ENCODE measurements at places on chromosomes 5 and 9. TPM values are rescaled to one million over a fixed set of nuclear protein-coding genes. Genes with fewer than 3 reads are reported as not detected.

The PAPPA gene
- total RNA-seq, result not detected

DNA sequence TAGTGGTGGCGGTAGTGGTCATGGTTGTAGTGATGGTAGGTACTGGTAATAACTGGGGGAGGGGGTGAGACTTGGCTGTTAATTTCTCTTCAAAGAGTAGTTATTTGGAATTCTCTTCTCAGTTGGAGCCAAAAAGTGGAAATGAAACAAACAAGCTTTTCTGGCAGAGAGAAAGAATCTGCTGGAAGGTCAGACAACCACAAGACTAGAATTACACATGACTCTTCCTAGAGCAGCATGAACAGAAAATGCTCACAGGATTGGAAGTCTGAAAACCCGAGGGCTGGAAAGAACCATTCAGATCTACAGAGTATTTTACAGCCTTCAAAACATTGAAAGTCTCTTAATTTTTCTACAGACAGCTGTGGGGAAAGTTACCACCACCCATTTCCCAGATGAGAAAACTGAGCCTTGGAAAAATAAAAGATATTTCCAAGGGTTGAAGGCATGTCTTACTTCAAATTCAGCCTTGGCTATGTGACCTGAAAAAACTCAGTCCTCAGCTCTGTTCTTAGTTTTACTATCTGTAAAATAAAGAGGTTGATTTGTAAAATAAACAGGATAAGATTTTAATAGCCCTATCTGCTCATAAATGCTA is 42.9 kb upstream of the TRIM32 start:
- DNase-seq, result no peak
- no peaks in the 10 kb centered on the region for H3K36me3 ChIP-seq
- no peaks in the 10 kb centered on the region for H3K27me3 ChIP-seq
- no peak overlapping the region for H3K27ac ChIP-seq
- H3K4me3 ChIP-seq, result no peak overlapping the region

DNA sequence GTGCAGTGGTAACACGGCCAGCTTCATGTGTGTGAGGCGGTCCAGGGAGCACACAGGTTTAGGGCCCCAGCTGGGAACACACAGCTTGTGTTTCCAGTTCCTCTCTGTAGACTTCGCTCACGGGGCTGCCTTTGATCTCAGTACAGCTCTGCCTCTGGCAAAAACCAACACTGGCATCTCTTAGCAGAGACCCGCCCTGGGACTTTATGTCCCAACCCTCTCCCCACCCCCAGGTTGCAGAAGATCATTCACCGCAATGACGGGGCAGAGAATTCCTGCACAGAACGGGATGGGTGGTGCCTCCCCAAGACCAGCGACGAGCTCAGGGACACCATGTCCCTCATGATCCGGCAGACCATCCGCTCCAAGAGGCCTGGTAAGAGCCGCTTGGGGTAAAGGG is 5.2 kb upstream of the CEL start:
- peaks cover 38% of the 10 kb centered on the region for H3K4me1 ChIP-seq
- H3K36me3 ChIP-seq, result peaks cover 5% of the 10 kb centered on the region
- no peaks in the 10 kb centered on the region for H3K27me3 ChIP-seq
- DNase-seq, result no peak
- peak overlapping the region; percentile 12 for H3K4me3 ChIP-seq

DNA sequence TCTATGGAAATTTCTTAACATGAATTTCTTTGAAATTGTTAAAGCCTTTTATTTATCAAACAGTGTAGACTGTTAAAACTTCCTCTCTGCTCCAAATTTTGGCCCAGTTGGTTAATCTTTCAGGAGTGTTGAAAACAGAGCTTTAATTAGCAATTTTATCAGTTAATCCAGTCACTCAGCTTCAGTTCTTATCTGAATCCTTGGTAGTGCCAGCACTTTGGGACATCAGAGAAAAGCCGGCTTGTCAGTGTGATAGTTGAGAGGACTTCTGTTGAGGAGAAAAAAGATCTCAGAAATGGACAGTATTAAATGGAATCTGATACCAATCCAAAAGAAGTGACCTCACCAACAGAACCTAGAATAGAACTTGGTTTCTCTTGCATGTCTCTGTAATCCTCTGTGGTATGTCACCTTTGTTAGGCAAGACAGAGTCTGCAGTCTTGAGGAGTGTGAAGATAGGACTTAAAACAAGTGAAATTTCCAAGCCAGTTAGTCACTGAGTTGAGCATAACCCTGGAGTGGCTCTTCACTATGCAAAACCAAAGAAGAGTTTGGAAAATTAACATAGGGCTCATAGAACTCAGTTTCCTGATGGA is 251.8 kb downstream of the NNT start:
- DNase-seq, result no peak
- no peaks in the 10 kb centered on the region for H3K4me1 ChIP-seq
- no peak overlapping the region for H3K4me3 ChIP-seq
- no peaks in the 10 kb centered on the region for H3K36me3 ChIP-seq
- no peaks in the 10 kb centered on the region for H3K27me3 ChIP-seq

DNA sequence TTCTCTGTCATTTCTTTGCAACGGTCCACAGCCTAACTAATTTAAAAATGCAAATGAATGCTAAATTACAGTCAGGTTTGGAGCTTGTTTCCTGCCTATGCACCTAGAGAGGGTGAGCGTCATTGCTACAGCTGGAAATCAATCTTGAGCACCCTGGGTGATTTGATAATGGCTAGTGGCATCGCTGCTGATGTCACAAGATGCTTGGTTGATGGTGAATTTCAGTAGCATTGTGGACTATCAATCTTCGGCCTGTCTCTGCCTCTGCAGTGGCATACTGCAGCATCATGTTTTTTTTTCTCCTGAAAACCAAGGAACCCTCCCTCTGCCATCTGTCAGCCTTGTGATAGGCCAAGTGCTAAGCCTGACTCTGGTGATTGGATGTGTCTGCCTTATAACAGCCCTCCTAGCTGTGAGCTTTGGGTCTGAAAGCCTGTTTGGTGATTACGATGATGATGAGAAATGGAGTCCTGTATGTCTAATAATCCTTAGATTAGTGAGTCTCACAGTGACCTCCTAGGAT is 75.3 kb downstream of the NMUR2 start:
- no peaks in the 10 kb centered on the region for H3K4me1 ChIP-seq
- no peak for DNase-seq
- H3K36me3 ChIP-seq, result no peaks in the 10 kb centered on the region

GRCh38 chr9:107644733-107645463 is 155.3 kb upstream of the KLF4 start:
- no peak overlapping the region for H3K4me3 ChIP-seq
- no peaks in the 10 kb centered on the region for H3K36me3 ChIP-seq
- H3K27me3 ChIP-seq, result peaks cover 3% of the 10 kb centered on the region
- DNase-seq, result no peak
- no peak overlapping the region for H3K27ac ChIP-seq

GRCh38 chr9:87198716-87199115 is 251.4 kb upstream of the GAS1 start:
- H3K27ac ChIP-seq, result no peak overlapping the region
- no peak overlapping the region for H3K4me3 ChIP-seq
- no peak for DNase-seq
- H3K36me3 ChIP-seq, result no peaks in the 10 kb centered on the region

The PHYHD1 gene
- total RNA-seq, result not detected

- H3K36me3 ChIP-seq, result peaks cover 73% of the 10 kb centered on the region
- no peak for DNase-seq
- H3K4me1 ChIP-seq, result no peaks in the 10 kb centered on the region
- no peaks in the 10 kb centered on the region for H3K27me3 ChIP-seq
Observed at GRCh38 chr9:92247981-92248380, 45.5 kb downstream of the IARS1 start.

The CRB2 gene
- not detected for total RNA-seq

The TCF7 gene
- 89.7 TPM for total RNA-seq

The DDX4 gene
- total RNA-seq, result not detected

DNA sequence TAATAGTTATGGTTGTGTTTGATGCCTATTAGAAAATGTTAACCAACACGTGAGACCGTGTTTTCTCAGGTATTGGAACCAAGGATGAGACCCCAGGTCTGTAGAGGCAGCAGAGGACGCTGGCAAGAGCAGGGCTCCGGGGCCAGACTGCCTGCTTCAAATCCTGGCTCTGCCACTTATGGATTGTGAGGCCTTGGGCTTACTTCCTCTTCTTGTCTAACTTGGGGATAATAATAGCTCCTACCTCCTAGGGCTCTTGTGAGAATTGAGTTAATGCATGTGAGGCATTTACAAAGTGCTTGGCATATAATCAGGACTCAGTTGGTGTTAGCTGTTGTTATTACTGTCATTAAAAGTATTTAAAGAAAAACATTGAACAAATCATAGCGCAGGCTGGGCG is 85.5 kb upstream of the PITX1 start:
- no peak overlapping the region for H3K4me3 ChIP-seq
- no peak overlapping the region for H3K27ac ChIP-seq
- no peak for DNase-seq
- H3K4me1 ChIP-seq, result no peaks in the 10 kb centered on the region
- H3K27me3 ChIP-seq, result no peaks in the 10 kb centered on the region

The TAF11L5 gene
- not detected for total RNA-seq

DNA sequence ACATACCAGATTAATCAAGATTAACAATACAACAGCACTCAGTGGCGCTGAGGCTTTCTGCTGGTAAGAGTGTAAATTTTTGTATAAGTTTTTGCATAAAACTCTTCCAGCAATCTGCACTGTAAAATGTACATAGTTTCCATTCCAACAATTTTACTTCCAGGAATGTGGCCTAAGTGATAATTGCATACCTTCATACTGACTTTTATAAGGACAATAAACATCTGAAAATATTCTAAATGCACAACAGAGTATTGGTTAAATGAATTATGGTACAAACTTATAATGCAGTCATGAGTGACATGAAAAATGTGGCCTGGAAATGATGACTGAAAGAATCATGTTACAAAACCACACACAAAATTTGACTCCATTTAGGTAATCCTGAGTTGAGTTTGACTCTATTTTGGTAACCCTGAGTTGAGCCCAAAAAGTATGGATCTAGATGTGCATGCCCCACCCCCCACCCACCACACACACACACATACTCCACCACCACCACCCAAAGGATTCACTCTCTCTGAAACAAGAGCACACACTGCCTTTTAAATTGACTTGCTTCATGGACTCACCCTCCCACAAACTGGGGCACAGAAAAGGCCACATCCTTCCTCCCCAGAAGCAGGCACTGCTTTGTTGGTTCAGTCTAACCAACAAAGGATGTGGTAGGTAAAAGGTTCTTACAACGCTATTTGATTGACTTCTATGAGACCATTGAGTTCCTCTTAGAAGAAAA is 137.6 kb downstream of the SUSD1 start:
- H3K4me3 ChIP-seq, result no peak overlapping the region
- no peaks in the 10 kb centered on the region for H3K36me3 ChIP-seq
- H3K4me1 ChIP-seq, result peaks cover 34% of the 10 kb centered on the region

DNA sequence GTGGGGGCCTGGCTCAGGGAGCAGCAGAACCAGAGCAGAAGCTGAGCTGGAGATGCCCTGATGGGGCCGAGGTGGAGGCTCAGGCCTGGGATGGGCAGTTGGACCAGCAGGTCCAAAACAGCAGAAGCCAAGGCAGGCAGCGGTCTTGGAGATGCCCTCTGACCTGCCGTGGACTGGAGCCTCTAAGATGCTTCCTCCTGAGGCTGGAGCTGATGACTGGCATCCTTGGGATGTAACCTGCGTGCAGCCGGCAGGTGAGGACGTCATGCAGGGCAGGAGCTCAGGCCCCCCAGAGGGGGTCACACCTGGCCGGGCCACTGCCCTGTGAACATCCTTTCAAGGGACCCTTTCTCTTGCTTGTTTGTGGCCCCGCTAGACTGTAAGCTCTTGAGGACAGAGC is 162.0 kb downstream of the RGS3 start:
- H3K27me3 ChIP-seq, result no peaks in the 10 kb centered on the region
- H3K27ac ChIP-seq, result no peak overlapping the region
- DNase-seq, result no peak
- H3K4me1 ChIP-seq, result no peaks in the 10 kb centered on the region
- no peaks in the 10 kb centered on the region for H3K36me3 ChIP-seq

- H3K4me3 ChIP-seq, result no peak overlapping the region
- H3K36me3 ChIP-seq, result no peaks in the 10 kb centered on the region
- no peak for DNase-seq
- no peaks in the 10 kb centered on the region for H3K4me1 ChIP-seq
- H3K27ac ChIP-seq, result no peak overlapping the region
- H3K27me3 ChIP-seq, result peaks cover under 1% of the 10 kb centered on the region
Observed at GRCh38 chr5:51376509-51376908, 6.7 kb upstream of the ISL1 start.

The SPATA31E1 gene
- total RNA-seq, result not detected

- peaks cover 19% of the 10 kb centered on the region for H3K4me1 ChIP-seq
- H3K27me3 ChIP-seq, result no peaks in the 10 kb centered on the region
- H3K4me3 ChIP-seq, result no peak overlapping the region
- H3K27ac ChIP-seq, result no peak overlapping the region
Observed at GRCh38 chr9:100090880-100091279, 7.9 kb downstream of the ERP44 start.

The PRDM9 gene
- not detected for total RNA-seq

GRCh38 chr5:75460942-75461610 is 50.4 kb downstream of the CERT1 start:
- DNase-seq, result no peak
- H3K36me3 ChIP-seq, result no peaks in the 10 kb centered on the region
- no peaks in the 10 kb centered on the region for H3K27me3 ChIP-seq
- no peak overlapping the region for H3K4me3 ChIP-seq

GRCh38 chr9:70609542-70610286 is 195.3 kb upstream of the KLF9 start:
- no peaks in the 10 kb centered on the region for H3K36me3 ChIP-seq
- no peak overlapping the region for H3K4me3 ChIP-seq
- DNase-seq, result no peak

- H3K4me1 ChIP-seq, result no peaks in the 10 kb centered on the region
- no peak overlapping the region for H3K27ac ChIP-seq
- no peaks in the 10 kb centered on the region for H3K36me3 ChIP-seq
- no peak overlapping the region for H3K4me3 ChIP-seq
- DNase-seq, result no peak
Observed at GRCh38 chr9:7338586-7339281, 460.8 kb downstream of the DMAC1 start.

- no peak overlapping the region for H3K27ac ChIP-seq
- H3K4me3 ChIP-seq, result no peak overlapping the region
- DNase-seq, result no peak
- H3K36me3 ChIP-seq, result no peaks in the 10 kb centered on the region
- no peaks in the 10 kb centered on the region for H3K27me3 ChIP-seq
Observed at GRCh38 chr5:36701085-36701698, 94.8 kb downstream of the SLC1A3 start.

DNA sequence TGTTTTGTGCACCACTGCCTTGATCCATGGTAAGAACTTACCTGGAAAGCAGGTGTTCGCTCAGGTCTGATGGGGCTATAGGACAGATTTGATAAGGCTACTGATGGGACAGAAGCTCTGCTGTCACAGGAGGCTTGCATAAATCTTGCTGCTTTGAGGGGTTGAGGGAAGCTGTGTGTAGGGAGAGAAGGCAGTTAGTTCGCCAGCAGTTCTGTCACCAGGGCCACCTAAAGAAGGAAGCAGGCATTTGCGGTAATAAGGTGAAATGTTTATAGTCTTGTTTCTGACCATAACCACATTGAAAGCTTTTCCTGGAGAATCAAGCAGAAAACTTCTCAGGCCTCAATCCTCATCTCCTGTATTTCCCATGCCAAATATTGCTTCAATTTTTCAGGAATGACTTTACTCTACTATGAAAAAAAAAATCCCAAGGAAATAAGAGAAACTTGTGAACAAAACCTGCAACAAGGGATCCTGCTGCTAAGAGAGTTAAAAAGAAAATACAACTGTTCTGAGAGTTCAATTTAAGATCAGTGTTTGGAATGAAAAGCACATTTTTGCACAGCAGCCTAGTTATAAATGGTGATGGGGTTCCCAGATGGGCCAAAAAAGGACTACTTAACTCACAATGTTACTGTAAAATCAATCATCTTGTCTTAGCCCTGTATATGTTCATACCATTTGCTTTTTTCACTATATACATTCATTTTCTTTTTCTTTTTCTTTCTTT is 122.0 kb upstream of the RANBP3L start:
- no peak overlapping the region for H3K4me3 ChIP-seq
- no peaks in the 10 kb centered on the region for H3K27me3 ChIP-seq
- H3K36me3 ChIP-seq, result no peaks in the 10 kb centered on the region
- no peaks in the 10 kb centered on the region for H3K4me1 ChIP-seq
- no peak overlapping the region for H3K27ac ChIP-seq

The BTNL3 gene
- not detected for total RNA-seq

Measured in CD8-positive, alpha-beta memory T cell (primary cell).